Upper lobe of right lung (tissue), 1 donor: ENCODE measurements at places on chromosomes 5 and 9. TPM values are rescaled to one million over a fixed set of nuclear protein-coding genes. Genes with fewer than 3 reads are reported as not detected.

Gene BHMT2
- 4.7 TPM for total RNA-seq

GRCh38 chr9:100652850-100653249 lies 75.0 kb downstream of the CAVIN4 start:
- no peak for DNase-seq
- H3K36me3 ChIP-seq: no peaks in the 10 kb centered on the region
- no peaks in the 10 kb centered on the region for H3K27me3 ChIP-seq
- no peak overlapping the region for H3K4me3 ChIP-seq
- H3K27ac ChIP-seq: no peak overlapping the region

DNA sequence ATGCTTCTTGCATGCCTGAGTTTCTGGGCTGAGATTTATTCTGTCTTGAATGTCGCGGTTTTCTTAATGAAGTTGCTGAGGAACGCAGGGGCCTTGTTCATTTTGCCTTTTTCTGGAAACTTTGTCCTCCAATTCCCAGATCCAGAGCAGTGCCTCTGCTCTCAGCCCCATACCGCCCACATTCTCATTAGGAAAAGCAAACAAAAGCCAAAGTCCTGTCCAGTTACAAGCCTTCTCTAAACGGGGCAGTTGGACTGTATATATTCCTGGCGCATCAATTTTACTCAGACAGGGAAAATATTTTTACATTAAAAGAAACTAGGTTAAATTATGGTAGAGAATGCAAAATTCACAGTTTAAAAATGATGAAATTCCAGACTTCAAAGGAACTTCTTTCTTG lies 1.2 kb upstream of the PSAT1 start:
- no peaks in the 10 kb centered on the region for H3K36me3 ChIP-seq
- peaks cover 24% of the 10 kb centered on the region for H3K4me1 ChIP-seq

DNA sequence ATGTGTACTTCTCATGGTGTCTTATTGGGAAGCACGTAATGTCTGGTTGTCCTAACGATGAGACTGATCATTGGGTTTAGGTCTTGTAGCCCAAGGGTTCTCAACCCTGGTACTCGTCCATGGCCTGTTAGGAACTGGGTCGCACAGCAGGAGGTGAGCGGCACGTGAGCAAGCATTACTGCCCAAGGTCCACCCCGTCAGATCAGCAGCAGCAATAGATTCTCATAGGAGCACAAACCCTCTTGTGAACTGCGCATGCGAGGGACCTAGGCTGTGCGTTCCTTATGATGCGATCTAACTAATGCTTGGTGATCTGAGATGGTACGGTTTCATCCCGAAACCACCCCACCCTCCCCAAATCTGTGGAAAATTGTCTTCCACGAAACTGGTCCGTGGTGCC lies 33.5 kb downstream of the CNOT6 start:
- no peak for DNase-seq
- H3K4me1 ChIP-seq: no peaks in the 10 kb centered on the region
- H3K27me3 ChIP-seq: no peaks in the 10 kb centered on the region
- no peak overlapping the region for H3K4me3 ChIP-seq

DNA sequence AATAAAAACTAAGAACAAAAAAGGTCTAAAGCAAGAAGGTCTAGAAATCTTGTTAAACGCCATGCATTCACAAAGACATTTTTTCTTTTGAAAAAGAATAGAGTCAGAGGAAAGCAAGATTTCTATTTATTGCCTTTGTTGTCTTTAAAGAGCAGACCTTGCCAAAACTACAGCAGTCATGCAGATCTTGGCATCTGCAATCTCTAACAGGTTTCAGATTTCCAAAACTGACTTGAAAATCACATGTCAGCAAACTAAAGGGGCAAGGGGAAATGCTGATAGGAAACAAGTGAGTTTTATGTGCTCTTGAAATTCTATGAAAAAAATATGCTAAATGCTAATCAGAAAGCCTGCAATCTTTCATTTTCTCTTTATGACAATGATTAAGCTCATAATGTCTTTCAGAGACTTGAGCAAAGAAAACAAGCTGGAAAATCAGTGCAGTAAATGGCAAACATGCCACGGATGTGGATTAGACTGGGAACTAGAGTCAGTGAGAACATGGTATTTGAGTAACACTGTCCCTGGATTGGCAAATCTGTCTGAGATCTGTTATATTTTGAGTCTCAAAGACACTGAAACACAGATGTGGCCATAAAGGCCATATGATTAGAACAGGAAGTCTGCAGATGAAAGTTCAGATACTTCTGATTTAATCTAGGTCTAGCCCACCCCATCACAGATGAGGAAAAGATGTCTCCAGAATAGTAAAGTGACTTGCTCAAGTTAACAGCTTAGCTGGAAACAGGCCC lies 361.4 kb upstream of the RPS23 start:
- peaks cover 12% of the 10 kb centered on the region for H3K4me1 ChIP-seq
- no peaks in the 10 kb centered on the region for H3K27me3 ChIP-seq
- DNase-seq: no peak
- H3K36me3 ChIP-seq: no peaks in the 10 kb centered on the region
- H3K4me3 ChIP-seq: no peak overlapping the region

DNA sequence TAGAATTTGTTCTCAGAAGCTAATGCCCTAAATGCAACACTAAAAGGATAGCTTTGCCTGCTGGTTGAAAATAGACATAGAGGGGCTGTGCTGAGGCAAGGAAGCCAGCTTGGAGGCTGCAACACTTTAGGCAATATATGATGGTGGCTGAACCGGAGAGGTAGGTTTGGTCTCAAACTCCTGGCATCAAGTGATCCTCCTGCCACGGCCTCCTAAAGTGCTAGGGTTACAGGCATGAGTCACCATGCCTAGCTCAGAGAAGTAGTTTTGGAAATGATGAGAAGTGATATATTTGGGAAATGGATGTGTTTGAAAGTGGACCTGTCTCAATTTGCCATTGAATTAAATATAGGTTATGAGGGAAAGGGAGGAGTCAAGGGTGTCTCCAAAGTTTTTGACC lies 10.0 kb downstream of the DUSP1 start:
- H3K27ac ChIP-seq: no peak overlapping the region
- DNase-seq: no peak
- H3K4me1 ChIP-seq: peaks cover 14% of the 10 kb centered on the region
- no peaks in the 10 kb centered on the region for H3K36me3 ChIP-seq

Gene TMEM252
- not detected for total RNA-seq

DNA sequence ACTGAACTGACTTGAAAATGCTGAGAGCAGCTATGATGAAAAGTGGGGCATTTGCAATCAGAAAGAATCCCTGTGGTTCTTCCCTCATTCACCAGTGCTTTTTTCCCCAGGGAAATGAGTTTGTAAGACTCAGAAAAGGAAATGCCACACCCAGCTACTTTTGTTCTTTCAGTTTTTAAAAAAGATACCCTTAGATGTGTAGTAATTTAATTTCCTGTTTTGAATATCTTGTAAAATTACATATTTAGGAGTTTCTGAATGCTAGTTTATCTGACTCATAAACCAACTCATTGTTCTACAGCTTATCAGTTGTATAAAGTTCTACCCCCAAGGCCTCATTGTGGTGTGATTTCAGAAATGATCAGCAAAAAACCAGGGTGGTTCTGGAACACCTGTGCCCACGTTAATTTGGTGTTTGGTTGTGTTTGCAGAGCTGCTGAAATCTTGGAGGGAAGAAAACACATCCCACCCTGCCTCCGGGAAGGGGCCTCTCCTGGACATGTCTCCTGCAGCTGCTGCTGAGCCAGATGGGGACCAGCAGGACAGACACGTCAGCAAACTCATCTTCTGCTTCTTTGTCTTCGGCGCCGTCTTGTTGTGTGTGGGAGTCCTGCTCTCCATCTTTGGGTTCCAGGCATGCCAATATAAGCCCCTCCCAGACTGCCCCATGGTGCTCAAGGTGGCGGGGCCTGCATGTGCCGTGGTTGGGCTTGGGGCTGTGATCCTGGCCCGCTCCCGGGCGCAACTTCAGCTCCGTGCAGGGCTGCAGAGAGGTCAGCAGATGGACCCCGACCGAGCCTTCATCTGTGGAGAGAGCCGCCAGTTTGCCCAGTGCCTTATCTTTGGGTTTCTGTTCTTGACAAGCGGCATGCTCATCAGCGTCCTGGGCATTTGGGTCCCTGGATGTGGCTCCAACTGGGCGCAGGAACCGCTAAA lies 2.8 kb downstream of the TMEM171 start:
- peaks cover 25% of the 10 kb centered on the region for H3K27me3 ChIP-seq
- peaks cover 8% of the 10 kb centered on the region for H3K4me1 ChIP-seq
- H3K4me3 ChIP-seq: no peak overlapping the region
- no peak overlapping the region for H3K27ac ChIP-seq
- H3K36me3 ChIP-seq: no peaks in the 10 kb centered on the region

DNA sequence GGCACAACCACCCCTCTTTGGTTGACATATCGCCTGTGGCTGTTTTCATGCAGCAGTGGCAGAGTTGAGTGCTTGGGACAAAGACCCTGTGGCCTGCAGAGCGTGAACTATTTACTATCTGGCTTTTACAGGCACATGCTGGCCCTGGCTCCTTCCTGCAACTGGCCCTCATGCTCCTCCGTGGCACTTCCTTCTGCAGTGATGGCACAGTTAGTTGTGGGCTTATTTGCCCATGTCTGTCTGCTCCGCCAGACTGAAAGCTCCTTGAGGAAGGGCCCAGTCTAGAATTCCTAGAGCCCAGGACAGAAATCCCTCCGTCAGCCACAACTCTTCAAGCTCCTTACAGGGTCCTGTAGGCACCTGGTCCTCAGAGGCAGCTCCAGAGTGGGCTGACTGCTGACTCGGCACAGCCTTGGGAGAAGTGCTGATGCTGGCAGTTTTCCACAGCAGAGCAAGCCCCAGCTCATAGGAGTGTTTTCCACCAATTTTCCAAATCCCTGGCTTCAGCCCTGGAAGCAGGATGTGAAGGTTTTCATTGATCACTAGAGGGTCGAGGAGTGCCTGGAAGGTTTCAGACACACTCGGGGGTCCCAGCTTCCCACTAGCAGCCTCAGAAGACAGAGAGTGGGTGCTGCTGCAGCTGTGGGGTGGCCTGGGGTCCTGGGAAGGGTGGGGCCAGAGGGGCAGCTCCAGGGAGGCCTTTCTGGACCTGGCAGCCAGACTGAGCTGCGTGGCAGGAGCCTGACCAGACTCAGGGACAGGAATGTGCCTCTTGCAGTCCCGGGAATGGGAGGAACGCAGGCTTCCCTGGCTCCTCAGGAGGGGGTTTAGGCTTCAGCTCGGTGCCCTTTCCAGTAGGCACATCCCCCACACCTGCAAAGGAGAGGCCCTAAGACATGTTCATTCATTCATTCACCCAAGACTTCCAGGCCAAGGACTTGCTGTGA lies 56.5 kb upstream of the ANGPTL2 start:
- no peak overlapping the region for H3K27ac ChIP-seq
- no peak overlapping the region for H3K4me3 ChIP-seq
- H3K36me3 ChIP-seq: no peaks in the 10 kb centered on the region

Gene WWC1
- total RNA-seq: 94.2 TPM

DNA sequence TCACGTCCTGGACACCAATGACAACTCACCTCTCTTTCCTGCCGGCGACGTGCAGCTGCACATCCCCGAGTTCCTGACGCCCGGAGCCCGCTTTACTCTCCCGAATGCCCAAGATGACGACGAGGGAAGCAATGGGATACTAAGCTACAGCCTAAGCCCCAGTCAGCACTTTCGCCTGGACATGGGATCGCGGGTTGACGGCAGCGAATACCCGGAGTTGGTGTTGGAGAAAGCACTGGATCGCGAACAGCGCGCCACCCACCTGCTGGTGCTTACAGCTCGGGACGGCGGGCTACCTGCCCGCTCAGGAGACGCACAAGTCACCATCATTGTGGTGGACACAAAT lies 1.1 kb downstream of the PCDHAC1 start:
- H3K27me3 ChIP-seq: no peaks in the 10 kb centered on the region
- DNase-seq: peak; percentile 66
- peak overlapping the region; percentile 60 for H3K4me3 ChIP-seq

- H3K36me3 ChIP-seq: no peaks in the 10 kb centered on the region
- no peaks in the 10 kb centered on the region for H3K27me3 ChIP-seq
These were observed 193.0 kb downstream of the DMAC1 start for GRCh38 chr9:7606591-7606990.
